ENCODE measurements at places on chromosomes 3 and 15.

- DNase-seq, result no peak
Measured at GRCh38 chr3:77102951-77103769, 63.3 kb downstream of the ROBO2 start.

- no peak for DNase-seq
Measured at GRCh38 chr3:105385819-105386508, 19.3 kb downstream of the ALCAM start.

DNA sequence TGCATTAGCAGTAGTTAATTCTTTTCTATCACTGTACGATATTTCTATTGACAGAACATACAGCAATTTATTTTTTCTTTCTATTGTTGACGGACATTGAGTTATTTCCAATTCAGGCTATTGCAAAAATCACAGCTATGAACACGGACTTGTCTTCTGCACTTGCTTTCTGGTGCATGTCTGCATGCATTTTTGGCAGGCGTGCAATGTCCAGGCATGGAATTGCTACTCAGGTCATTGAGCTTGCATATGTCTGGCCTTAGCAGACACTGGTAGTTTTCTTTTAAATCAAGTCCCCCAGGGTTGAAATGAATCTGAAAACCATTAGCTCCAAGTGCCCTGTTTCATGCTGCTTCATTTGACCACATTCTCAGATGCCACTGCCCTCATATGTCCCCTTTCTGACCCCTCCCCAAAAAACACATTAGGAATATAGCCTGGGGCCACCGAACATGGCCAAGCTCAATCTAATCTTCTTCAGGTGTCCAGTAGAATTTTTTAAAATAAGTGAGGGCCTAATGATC lies 72.8 kb downstream of the LRIG1 start:
- DNase-seq, result no peak

GRCh38 chr3:11739706-11740105 lies 96.0 kb upstream of the VGLL4 start:
- no peak for DNase-seq

DNA sequence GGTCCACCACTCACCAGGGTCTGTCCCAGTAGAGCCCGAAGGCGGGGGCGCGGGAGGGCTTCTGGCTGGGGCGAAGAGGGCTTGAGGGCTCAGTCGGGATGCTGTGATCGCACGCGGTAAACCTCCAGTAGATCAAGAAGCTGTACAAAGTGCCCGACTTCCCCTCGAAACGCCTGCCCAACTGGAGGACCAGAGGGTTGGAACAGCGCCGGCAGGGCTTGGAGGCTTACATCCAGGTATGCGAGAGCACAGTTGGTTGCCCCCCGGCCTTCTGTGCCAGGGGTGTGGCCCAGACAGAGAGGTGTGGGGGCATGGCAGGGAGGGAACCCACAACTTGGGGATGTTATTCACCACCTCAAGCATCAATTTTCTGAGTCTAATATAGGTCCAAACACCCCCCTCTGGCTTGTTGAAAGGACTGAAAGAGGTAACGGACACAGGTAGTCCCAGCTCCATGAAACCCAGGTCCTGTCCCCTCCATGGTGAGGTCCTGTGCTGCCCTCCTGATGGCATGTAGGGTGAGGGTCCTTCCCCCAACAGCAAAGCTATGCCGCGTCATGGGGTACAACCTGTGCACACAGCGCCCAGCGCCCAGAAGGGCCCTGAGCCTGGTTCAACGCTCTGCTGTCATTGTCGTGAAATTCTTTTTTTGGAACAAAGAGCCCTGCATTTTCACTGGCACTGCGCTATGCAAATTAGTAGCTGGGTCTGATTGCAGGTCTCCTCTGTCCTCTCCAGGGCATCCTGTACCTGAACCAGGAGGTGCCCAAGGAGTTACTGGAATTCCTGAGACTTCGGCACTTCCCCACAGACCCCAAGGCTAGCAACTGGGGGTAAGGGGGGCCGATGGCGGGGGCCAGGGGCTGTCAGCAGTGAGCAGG lies 1.2 kb downstream of the SNX22 start:
- DNase-seq, result no peak

DNA sequence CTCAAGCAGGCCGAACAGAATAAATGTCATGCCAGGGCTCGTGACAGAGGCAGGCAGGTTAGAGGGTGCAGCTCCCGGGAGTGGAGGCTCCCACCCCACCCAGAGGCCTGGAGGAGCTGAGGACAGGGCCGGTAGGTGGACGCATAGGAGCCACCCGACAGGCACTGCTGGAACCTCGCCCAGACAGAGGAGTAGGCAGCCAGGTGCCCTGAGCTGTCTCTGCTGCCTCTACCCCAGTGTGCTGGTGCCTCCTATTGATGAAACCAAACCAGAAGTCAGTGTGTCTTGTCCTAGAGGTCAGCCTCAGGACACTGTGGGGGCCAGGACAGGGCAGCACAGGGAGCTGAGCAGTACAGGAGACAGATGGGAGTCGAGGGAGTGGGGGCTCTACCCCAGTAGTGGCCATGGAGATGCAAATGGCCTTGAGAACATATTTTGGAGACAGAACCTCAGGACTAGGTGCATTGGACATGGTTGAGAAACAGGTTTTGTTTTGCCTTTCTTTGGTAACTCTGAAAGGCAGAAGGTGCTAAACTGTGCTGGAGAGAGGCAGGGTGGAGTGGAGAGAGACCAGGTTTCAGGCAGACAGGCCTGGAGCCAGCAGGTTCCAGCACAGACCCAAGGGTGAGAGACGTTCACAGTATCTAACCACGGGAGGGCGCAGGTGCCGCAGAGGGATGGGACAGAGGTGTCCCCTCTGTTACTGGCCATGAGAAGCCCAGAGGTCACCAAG lies 15.4 kb upstream of the KLF15 start:
- no peak for DNase-seq

- DNase-seq, result no peak
Measured at GRCh38 chr3:71721651-71722157, 3.5 kb downstream of the EIF4E3 start.

GRCh38 chr15:77822631-77823230 lies 190.0 kb upstream of the LINGO1 start:
- DNase-seq, result no peak

DNA sequence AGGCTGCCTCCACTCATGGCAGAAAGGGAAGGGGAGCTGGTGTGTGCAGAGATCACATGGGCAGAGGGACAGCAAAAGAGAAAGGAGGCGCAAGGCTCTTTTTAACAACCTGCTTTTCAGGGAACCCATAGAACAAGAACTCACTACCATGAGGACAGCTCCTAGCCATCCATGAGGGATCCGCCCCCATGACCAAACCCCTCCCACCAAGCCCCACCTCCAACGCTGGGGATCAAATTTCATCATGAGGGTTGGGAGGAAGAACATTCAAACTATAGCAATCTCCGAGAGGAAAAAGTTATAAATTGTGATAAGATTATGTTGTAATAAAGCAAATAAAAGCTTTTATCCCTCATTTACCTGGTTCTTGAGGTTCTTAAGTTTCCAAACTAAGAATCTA lies 84.7 kb upstream of the LMCD1 start:
- no peak for DNase-seq

- DNase-seq, result no peak
Measured at GRCh38 chr3:58474967-58475578, 16.8 kb upstream of the KCTD6 start.

- no peak for DNase-seq
Measured at GRCh38 chr3:128532012-128532983, 39.3 kb upstream of the GATA2 start.

DNA sequence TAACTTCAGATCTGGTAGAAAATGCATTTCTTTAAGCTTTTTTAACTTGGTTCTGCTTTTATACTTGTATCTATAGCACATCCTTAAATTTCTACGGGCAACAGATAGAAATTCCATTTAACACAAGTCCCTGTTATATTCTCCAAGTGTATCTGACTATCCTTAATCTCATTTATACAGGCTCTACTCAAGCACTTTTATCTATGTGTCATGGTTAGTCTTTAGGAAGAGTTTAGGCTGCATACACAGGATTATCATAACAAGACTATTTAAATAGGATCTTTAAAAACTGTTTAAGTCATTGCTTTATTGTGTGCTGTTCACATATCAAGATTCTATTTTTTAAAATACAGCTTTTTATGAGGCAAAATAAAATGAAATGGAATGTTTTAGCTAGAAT lies 52.7 kb downstream of the SETD5 start:
- no peak for DNase-seq

GRCh38 chr3:79056498-79056897 lies 711.3 kb downstream of the ROBO1 start:
- no peak for DNase-seq

DNA sequence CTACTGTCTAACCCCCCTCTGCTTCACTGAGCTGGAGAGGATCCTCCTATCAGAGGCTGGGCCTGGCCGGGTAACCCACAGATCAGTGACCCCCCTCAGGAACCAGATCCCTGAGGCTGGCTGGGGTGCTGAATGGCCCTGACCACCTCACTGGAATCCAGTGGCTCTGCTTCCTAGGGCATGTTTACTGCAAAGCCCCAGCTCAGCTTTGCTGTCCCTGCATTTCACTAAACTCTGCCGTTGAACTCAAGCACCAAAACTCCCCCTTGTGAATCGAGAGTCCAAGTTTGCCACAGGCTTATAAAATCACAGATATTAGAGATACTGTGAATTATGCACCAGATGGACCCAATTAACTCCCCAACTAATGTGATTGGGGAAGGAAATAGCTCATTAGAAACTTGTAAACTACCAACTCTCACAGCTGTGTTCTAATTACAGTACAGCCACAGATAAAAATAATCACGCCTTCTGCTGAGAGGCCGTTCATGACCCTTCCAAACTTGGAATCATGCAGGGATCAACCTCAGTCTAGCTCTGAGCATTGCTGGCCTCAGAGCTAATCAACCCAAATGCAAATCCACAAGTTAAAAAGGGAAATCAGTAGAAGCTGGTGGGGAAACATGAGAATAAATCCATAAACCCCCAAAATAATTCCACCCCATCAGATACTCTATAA lies 47.0 kb downstream of the OCA2 start:
- no peak for DNase-seq

- DNase-seq, result no peak
Measured at GRCh38 chr15:63872759-63873510, 39.2 kb upstream of the HERC1 start.

GRCh38 chr3:17013050-17013449 lies 128.3 kb downstream of the PLCL2 start:
- no peak for DNase-seq

GRCh38 chr3:130963444-130963843 lies 63.2 kb downstream of the ASTE1 start:
- DNase-seq, result no peak

- no peak for DNase-seq
Measured at GRCh38 chr3:48694610-48695392, 9.1 kb upstream of the NCKIPSD start.

DNA sequence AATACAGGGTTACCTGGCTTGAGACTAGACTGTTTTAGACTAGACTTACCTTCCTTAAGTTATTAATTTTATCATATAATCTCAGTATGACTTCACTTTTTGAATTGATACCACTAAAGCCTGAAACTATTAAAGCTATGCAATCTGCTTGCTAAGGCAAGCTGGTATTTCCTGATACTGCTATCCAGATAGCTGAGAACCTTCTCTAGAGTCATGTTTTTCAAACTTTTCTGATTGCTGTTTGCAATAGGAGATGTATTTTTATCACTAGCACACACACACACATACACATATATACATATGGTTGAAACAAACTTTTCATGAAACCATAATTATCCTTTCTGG lies 9.3 kb upstream of the MAGI1 start:
- no peak for DNase-seq

- DNase-seq, result no peak
Measured at GRCh38 chr15:61382927-61383326, 153.8 kb upstream of the RORA start.

- DNase-seq, result no peak
Measured at GRCh38 chr3:36956155-36956554, 11.3 kb upstream of the TRANK1 start.

- no peak for DNase-seq
Measured at GRCh38 chr3:48238531-48239085, 2.3 kb upstream of the ZNF589 start.

- DNase-seq, result no peak
Measured at GRCh38 chr15:68012911-68013310, 41.2 kb upstream of the PIAS1 start.

DNA sequence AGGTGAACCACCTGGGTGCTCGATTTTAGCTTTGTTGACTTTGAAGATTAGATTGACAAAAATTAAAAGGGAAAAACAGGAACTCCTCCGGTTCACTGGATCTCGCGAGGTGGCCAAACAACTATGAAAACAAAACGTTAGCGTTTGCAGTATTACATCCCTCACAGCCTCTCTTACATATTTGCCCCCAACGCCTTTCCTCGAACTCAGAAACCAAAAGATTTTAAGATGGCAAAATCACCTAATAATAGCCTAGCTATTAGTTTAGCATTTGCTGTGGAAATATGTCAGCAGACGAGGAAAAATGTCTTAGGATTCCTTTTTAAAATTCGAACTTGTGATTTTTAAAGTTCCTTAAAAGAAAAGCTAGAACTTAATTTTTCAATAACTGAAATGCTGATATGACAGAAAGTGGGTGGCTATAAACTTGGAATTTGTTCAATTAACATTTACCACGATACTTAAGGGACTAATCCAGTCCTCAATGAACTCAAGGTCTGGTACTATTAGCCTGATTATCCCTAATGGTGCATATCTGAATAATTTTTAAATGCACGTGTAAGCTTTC lies 491 bp upstream of the SENP7 start:
- DNase-seq, result no peak

GRCh38 chr3:7651274-7651673 lies 790.4 kb downstream of the GRM7 start:
- DNase-seq, result no peak

- DNase-seq, result no peak
Measured at GRCh38 chr15:41659855-41660234, 360 bp upstream of the MGA start.

GRCh38 chr3:188841906-188842305 lies 329.9 kb upstream of the TPRG1 start:
- no peak for DNase-seq

- no peak for DNase-seq
Measured at GRCh38 chr3:29565236-29565635, 284.4 kb downstream of the RBMS3 start.

DNA sequence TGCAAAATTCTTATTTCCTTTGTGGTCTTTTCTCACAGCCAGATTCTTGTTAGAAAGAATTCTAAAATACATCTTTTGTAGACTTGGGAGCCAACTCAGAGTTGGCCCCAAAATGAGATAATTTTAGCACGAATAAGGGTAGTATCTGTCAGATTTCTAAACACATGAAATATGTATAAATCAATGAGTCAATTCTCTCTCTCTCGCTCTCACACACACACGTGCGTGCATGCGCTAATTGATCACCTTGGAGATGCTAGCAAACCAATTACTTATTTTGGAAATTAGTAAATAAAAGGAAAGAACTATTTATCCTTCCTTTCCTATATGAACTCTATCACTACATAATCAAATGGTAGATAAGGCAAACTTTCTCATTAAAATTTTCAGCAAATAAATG lies 32.9 kb upstream of the PIK3R4 start:
- no peak for DNase-seq

GRCh38 chr3:185958626-185959025 lies 20.8 kb upstream of the TRA2B start:
- no peak for DNase-seq

GRCh38 chr15:52094811-52095584 lies 17.6 kb downstream of the BCL2L10 start:
- no peak for DNase-seq

Measured in stimulated activated CD4-positive, alpha-beta T cell treated with anti-CD3 and anti-CD28 coated beads, TNF-alpha, amount 100 ng/mL, for 4 hours (primary cell).